ENCODE measurements at places on chromosomes 12 and 14.

DNA sequence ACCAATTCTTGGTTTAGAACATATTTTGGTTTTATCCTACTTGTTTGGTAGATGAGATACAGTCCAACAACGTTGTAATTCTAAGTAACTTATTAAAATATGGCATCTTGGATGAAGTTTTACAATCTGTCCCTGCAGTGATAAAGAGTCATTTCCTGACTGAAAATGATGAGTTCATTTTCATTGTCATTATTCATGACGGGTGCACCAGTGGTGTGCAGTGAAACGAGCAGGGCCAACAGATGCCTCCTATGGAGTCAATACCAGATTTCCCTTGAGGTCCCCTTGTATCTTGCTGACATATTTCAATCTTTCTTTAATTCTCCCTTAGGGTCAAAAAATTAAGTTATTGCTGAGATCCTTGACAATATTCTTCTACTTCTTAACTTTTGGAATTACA is 438.5 kb downstream of the LRIG3 start:
- DNase-seq, result no peak

- DNase-seq, result no peak
Observed at GRCh38 chr14:100409003-100409360, 85.8 kb downstream of the SLC25A47 start.

GRCh38 chr12:80262771-80263170 is 163.4 kb downstream of the OTOGL start:
- no peak for DNase-seq

DNA sequence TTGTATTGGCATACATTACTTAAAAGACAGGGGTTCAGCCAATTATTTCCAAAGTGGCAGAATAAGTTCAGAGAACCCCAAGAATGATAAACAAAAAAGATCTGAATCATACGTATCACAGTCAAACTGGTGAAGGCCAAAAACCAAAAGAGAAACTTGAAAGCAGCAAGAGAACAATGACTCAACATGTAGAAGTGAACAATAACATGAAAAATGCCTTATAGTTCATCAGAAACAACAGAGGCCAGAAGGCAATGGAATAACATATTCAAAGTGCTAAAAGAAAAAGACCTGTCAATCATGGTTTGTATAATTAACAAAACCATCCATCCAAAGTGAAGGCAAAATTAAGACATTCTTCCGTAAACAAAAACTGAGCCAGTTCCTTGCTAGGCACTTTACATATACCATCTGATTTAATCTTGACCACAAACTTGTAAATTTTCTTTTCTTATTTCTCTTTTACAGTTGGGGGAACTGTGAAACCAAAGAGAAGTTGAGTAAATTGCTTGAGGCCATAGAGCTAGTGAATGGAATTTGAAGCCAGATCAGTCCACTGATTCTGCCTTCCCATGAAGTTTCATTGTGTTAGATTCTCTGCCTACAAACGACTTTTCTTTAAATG is 232.1 kb upstream of the SEL1L start:
- no peak for DNase-seq

DNA sequence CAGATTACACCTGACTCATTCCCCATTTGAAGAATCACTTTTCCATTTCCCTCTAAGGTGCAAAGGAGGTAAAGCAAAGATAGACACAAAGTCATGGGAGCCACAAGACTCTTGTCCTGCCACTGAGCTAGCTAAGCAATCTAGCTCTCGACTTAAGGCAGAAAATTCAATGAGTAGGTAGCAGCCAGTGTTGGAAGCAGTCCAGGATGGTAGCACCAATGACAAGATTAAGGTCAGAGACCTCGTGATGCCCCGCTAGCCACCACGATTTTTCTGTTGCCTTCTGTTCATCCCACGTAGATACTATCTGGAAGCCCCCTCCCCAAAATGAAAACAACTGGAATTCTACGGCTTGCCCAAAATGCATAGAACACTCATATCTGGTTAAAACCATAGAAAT is 1.4 kb downstream of the VAMP1 start:
- no peak for DNase-seq

- no peak for DNase-seq
Observed at GRCh38 chr14:63963439-63963838, 110.6 kb downstream of the SYNE2 start.

GRCh38 chr12:52010692-52011601 is 4.2 kb downstream of the TAMALIN start:
- DNase-seq, result no peak

DNA sequence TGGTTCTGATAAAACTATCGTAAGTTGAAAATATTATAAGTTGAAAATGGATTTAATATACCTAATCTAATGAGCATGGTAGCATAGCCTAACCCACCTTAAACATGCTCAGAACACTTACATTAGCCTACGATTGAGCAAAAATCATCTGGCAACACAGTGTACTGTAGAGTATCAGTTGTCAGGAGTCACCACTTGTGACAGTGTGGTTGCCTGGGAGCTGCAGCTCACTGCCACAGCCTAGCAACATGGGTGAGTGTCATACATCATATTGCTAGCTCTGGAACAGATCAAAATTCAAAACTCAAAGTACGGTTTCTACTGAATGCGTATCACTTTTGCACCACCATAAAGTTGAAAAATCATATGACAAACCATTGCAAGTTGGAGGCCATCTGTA is 203.5 kb downstream of the ATXN7L3B start:
- no peak for DNase-seq
